ENCODE measurements at places on chromosomes 7 and 10.

GRCh38 chr10:119550827-119551226, 8.3 kb upstream of the RGS10 start:
- DNase-seq = no peak

DNA sequence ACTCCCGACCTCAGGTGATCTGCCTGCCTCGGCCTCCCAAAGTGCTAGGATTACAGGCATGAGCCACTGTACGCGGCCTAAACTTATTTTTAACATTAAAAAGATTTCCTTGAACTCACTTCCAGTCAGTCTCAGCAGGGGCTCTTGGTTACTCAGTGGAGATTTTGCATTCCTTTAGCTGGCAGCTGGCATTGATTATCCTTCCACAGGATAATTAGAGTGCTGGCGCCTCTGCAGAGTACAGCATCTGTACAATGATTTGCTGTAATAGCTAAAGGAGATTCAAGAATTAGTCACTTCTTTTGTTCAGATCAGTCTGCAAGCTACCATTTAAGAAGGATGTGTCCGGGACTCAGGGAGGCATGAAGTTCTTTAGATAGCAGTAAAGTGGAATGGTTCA, 125.0 kb upstream of the NPY start:
- DNase-seq = no peak

DNA sequence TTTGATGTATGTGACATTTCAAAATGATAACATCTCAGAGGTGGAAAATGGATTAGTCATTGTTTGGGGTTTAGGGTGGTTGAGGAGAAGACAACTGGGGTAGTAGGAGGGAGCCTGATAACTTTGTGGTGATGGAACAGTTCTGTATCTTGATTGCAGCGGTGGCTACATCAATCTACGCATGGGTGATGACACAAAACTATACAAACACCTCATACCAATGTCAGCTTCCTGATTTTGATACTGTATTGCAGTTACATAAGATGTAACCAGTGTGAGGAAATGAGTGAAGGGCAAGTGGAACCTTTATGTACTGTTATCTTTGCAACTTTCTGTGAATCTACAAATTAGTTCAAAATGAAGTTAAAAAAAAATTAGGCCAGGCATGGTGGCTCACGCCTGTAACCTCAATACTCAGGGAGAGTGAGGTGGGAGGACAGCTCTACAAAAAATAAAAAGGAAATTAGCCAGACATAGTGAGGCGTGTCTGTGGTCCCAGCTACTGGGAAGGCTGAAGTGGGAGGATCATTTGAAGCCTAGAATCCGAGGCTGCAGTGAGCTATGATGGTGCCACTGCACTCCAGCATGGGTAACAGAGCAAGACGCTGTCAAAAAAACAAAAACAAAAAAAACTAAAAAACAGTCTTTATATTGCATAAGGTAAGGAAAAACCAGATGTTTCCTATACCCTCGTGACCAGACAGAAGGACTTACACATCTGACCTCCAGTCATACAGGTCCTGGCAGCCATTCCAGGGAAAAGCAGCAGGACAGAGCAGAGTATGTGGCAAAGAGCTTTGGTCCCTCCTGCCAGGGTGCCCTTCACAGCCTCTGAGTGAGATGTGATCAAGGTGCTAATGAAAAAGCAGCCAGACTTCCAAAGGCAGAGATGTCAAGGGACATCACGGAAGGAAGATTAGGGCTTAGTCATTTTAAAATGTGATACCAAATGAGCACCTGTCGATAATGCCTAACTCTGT, 50.8 kb downstream of the CYTH3 start:
- no peak for DNase-seq

DNA sequence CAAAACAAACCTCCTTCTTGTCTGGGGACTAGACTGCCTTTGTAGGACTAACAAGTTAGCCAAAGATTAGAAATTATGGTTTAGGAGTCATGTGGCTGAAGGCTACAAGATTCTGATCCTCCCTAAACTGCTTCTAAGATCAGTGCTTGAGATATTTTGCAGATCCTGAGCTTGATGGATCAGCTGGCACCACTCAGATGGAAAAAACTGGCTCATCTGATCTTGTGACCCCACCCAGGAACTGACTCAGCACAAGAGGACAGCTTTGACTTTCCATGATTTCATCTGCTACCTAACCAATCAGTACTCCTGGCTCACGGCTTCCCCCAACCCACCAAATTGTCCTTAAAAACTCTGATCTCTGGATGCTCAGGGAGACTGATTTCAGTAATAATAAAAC, 271.5 kb upstream of the TAC1 start:
- DNase-seq = no peak

GRCh38 chr10:112054516-112054915, 129.0 kb downstream of the GPAM start:
- DNase-seq = no peak

GRCh38 chr10:50929670-50930069, 44.2 kb upstream of the A1CF start:
- no peak for DNase-seq

DNA sequence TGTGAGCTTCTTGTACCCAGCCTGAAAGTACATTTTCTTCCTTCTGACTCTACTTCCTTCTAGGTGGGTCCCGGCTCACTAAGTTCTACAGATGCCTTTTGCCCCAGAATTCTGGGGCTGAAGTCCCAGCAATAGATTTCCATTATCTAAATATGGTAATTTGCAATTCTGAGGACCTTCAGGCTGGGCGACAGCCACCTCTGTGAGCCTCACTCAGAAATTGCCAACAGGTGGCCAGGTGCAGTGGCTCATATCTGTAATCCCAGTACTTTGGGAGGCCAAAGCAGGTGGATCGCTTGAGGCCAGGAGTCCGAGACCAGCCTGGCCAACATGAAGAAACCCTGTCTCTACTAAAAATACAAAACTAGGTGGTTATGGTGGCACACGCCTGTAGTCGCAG, 23.7 kb downstream of the CREM start:
- no peak for DNase-seq

GRCh38 chr10:10612151-10612550, 405.5 kb upstream of the CELF2 start:
- no peak for DNase-seq

GRCh38 chr7:44377134-44377463, 51.7 kb upstream of the CAMK2B start:
- DNase-seq = no peak

- DNase-seq = no peak
Measured at GRCh38 chr10:102714621-102715455, at the start of gene SFXN2. SFXN2 (plus strand) TSS chr10:102714636; CDS start chr10:102726637, 12,001 bp downstream.

GRCh38 chr7:92766461-92767003, 69.8 kb downstream of the CDK6 start:
- DNase-seq = no peak

GRCh38 chr7:105438254-105438653, 49.5 kb upstream of the SRPK2 start:
- no peak for DNase-seq

- DNase-seq = no peak
Measured at GRCh38 chr7:17347401-17347800, 48.9 kb downstream of the AHR start.

GRCh38 chr7:10657201-10657600, 316.5 kb upstream of the PHF14 start:
- DNase-seq = no peak

DNA sequence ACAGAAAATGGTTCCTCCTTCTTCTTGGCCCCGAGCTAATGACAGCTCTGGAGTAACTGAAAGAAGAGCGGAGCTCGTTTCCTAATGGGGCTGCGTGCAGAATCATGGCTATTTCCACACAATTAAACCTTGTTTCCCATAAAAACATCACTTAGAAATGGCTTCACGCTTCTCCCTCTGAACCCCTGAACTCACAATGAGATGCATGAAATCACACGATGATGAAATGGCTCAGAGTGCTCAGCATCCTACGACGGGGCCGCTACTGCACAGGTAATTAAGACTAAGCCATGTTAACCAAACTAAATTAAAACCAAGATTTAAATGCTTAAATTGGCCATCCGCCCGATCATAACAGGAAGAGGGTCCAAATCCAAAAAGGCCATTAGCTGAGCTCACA, 80.0 kb upstream of the DNAAF5 start:
- DNase-seq = no peak

All from esophagus squamous epithelium (tissue), 5 donors.